Activated CD4-positive, alpha-beta T cell treated with anti-CD3 and anti-CD28 coated beads for 1 hour (primary cell): ENCODE measurements at places on chromosomes 3 and 15.

DNA sequence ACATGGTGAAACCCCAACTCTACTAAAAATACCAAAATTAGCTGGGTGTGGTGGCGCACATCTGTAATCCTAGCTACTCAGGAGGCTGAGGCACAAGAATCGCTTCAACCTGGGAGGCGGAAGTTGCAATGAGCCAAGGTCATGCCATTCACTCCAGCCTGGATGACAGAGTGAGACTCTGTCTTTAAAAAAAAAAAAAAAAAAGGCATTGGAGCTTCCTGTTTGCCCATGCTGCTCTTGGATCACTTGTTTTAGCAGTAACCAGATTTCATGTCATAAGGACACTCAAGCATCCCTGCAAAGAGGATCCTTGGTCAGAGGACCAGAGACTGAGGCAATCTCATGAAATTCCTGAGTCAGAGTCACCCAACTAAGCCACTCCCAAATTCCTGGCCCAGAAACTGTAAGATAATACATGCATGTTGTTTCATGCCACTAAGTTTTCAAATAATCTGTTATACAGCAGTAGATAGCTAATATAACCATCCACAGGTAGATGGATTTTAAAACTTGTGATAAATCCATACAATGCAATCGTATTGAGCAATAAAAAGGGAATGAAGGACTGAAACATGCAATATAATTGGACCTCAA, 82.0 kb upstream of the XXYLT1 start:
- no peak for DNase-seq

GRCh38 chr3:59832702-59833101, 782.9 kb upstream of the CFAP20DC start:
- DNase-seq: no peak

GRCh38 chr3:105827959-105828358, 40.9 kb downstream of the CBLB start:
- DNase-seq: no peak

GRCh38 chr15:60426870-60427508, 29.2 kb upstream of the ANXA2 start:
- DNase-seq: no peak

- DNase-seq: no peak
Measured at GRCh38 chr3:104273046-104273649, 1093.6 kb upstream of the ALCAM start.

GRCh38 chr3:185825639-185826481, 1.0 kb upstream of the IGF2BP2 start:
- DNase-seq: no peak

DNA sequence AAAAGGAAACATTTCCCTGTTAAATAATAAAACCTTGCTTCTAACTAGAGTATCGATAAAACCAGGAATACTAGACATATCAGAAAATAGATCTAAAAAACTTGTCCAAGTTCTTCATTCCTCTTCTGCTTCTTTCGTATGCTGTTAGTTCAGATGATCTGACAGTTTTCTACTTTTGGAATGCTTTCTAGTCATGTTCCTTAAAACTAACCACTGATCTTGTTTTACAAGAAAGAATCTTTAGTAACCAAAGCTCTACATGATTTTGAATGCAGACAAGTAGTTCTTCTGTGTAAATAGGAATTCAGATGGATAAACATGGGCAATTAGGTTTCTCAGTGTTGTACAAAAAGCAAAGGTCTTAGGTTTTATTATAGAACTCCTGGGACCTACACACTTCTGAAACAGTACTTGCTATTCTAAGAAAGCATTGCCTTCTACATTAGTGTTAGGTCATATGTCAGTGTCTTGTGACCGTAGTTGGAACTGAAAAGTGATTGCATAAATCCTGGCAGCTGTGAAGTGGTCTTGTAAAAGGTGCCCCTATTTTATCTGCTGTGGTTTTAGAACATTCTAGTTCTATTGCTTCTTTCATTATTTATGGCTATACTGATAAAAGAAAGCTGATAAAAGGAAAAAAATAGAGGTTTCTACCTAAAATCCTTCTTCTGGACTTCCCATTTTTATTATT, 40.7 kb downstream of the SNRK start:
- DNase-seq: no peak

- no peak for DNase-seq
Measured at GRCh38 chr3:43034200-43034599, 55.1 kb downstream of the GASK1A start.

DNA sequence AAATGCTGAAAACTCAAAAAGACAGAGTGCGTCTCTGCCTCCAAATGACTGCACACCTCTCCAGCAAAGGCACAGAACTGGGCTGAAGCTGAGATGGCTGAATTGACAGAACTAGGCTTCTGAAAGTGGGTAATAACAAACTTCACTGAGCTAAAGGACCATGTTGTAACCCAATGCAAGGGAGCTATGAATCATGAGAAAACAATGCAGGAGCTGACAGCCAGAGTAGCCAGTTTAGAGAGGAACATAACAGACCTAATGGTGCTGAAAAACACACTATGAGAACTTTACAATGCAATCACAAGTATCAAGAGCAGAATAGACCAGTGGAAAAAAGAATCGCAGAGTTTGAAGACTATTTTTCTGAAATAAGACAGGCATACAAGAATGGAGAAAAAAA, 10.1 kb upstream of the AVEN start:
- no peak for DNase-seq

GRCh38 chr3:98743071-98743470, 20.1 kb upstream of the ST3GAL6 start:
- no peak for DNase-seq

DNA sequence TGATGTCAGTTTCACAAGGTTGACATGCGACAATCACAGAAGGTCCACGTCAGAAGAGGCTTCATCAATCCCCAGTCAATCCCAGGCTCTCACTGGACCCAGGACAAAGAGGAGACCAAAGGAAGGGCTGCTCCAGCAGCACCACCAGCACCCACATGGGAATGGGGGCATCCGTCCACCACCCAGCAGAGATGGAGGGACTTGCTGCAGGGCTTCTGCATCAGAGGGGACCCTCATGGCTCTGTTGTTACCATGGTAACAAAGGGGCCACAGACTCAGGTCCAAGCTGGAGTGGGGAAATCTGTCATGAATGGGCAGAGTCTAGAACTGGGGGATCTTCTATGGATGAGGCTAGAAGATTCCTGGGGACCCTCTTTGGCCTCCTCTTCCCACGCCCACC, 13.1 kb downstream of the PLA2G4F start:
- no peak for DNase-seq

- no peak for DNase-seq
Measured at GRCh38 chr3:56782215-56782614, 19.5 kb downstream of the ARHGEF3 start.

- DNase-seq: no peak
Measured at GRCh38 chr15:43246261-43246774, 20.4 kb downstream of the TGM5 start.

DNA sequence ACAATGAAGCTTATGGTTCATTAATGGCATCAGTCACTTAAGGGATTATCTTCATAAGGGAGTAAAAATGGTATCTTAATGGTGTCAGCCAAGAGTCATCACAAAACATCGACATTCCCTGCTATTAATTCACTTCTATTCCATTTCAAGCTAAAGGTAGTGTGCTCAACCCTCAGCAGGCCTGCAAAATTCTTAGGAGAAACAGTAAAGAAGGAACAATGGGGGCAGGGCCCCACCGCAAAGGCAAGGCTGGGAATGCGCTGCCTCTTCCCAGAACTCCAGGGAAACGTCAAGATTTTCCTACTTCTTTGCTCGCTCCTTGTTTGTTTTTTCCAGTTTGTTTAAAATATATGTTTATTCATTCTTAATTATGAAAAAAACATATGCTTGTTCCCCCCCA, 187.3 kb upstream of the TSC22D2 start:
- DNase-seq: no peak

DNA sequence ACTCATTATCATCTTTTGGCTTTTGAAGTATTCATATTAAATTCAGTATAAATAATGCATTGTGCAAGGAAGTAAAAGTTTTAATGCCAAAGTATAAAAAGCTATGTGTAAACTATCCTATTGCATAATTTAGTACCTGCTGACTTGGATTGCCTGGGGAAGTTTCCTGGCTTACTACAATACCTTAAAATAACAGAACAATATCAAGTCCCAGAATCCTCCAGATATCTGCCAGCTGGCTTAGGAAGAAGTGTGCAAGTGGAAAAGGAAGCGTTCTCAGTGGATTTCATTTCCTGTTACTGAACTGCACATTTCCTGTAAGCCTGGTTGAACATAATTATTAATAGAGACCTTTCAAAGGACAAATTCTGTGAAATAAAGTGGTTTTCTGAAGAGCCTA, 236.7 kb downstream of the ADAMTSL3 start:
- no peak for DNase-seq

GRCh38 chr15:66815318-66815717, 113.3 kb downstream of the SMAD6 start:
- DNase-seq: no peak

- DNase-seq: no peak
Measured at GRCh38 chr3:168001244-168001643, 94.5 kb downstream of the GOLIM4 start.

- no peak for DNase-seq
Measured at GRCh38 chr3:58034738-58035523, 26.7 kb downstream of the FLNB start.

- no peak for DNase-seq
Measured at GRCh38 chr3:37892927-37893600, 31.4 kb downstream of the CTDSPL start.

- DNase-seq: no peak
Measured at GRCh38 chr3:182500289-182500688, 293.0 kb upstream of the ATP11B start.

- no peak for DNase-seq
Measured at GRCh38 chr15:36263666-36264065, 315.8 kb upstream of the CDIN1 start.

- DNase-seq: no peak
Measured at GRCh38 chr3:30332196-30333021, 274.0 kb upstream of the TGFBR2 start.

GRCh38 chr3:148759430-148759829, 61.7 kb downstream of the AGTR1 start:
- DNase-seq: no peak

DNA sequence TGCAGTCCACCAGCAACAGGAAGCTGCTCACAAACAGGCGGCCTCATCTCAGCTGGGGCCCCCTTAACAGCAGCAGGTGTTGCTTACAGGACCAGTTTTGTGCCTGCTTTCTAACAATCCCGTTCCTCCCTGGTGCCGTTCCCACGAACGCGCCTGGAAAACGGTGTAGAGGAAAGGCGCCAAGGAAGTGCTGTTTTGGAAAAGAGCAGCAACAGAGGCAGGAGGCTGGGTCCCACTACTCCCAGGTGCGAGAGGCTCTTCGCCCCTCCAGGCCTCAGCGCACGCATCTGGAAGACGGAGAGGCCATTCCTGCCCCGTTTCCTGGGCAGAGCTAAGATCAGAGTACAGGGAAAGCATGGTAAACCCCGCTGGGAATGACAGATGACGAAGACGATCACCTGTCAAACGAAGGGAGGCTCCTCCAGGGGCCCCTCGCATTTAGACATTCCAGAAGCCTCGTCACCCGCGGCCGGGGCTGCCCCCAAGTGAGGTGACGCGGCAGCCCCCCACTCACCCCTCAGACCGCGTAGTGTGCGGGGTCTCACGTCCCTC, 603 bp downstream of the SCAPER start:
- no peak for DNase-seq

DNA sequence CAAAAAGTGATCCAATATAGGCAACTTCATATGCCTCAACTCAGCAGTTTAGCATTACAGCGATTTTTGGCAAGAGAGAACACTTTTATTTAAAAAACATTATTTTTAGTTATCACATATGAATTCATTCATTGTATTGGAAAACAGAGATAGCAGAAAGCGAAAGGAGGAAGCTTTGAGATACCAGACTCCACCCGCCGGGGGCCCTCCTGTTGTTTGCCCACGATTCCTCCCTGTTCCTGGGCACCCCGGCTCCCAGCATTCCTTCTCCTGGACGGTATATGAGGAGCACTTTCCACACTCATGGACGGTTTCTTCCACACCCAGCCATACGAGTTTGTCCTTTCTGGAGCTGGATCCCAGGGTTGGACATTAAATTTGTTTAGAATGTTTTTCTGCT, 18.2 kb downstream of the APBA2 start:
- no peak for DNase-seq

DNA sequence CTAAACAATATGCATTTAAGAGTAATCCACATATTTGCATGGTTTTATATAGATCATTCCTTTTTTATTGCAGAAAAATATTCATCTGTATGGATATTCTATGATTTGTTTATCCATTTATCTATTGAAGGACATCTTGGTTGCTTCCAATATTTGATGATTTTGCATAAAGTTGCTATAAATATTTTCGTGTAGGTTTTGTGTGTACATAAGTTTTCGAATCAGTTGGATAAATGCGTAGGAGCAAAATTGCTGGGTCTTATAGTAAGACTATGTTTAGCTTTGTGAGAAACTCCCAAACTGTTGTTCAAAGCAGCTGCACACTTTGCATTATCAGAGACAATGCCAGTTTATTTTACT, 971.2 kb downstream of the DIPK2A start:
- DNase-seq: no peak

GRCh38 chr15:77800305-77800704, 167.6 kb upstream of the LINGO1 start:
- no peak for DNase-seq

DNA sequence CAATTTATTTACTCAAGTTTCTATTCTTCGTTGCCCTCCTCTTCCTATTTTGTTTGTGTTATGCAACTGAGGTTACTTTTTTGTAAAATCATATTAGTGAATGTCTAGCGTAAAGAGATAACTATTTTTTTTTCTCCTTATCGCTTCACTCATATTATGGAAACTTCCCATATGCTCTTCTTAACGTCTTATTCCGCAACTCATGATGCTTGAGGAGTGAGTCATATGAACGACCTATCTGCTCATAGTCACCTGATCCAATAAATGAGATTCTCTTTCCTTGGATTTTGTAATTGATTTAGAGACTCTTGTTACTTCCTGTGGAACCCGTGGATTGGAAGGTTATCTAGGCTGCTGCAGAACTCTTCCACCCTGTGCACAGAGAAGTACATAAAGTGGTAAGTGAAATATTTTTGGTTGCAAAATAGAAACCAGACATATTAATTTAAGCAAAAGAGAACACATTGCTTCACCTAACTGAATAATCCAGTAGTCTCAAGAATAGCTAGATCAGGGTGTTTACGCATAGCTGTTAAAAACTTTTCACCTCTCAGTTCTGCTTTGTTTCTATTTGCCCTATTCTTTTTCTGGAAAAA, 719.3 kb upstream of the SGO1 start:
- no peak for DNase-seq

DNA sequence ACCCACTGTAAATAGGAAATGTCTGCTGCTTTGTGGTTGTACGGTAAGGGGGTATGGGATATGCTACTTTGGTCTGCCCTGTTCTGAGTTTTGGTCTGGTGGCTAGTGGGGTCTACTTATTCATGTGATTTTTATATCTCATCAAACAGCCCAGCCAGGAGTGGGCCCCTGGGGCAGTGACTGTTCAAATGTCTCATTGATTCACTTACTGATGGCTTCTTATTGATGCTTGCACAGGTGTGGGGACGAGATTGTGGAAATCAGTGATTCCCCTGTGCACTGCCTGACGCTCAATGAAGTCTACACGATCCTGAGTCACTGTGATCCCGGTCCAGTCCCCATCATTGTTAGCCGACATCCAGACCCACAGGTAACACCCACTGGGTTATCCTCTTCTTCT, 38.5 kb downstream of the STARD5 start:
- DNase-seq: no peak
